ENCODE measurements at places on chromosomes 3 and 15.

GRCh38 chr3:17980863-17981262, 238.4 kb upstream of the TBC1D5 start:
- DNase-seq, result no peak

DNA sequence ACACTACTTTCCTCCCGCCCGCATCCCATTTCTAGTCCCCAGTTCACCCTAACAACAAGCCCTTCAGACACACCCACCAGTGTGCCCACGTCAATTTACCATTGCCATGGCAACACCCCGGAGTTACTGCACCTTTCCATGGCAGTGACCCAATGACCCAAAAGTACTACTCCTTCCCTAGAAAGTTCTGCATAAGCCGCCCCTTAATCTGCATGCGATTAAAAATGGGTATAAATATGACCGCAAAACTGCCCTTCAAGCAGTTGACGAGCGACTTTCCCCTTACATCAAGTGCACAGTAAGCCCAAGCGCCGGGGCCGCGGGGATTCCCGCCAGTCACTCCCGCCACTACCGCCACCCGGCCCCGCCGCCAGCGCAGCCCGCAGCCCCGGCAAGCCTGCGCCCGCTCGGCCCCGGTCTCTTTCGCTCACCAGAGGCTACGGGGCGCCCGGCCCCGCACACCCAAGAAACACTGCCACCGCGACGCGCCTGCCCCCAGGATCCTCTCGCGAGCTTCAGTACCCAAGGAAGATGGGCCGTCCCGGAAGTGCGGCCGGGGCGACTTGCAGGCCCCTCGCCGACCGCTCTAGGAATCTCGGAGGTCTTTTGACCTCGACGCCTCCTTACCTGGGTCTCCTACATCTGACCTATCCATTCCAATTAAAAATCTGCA, 27.2 kb upstream of the ZNF502 start:
- DNase-seq, result peak; percentile 66

GRCh38 chr3:29370476-29371420, 89.9 kb downstream of the RBMS3 start:
- DNase-seq, result no peak

DNA sequence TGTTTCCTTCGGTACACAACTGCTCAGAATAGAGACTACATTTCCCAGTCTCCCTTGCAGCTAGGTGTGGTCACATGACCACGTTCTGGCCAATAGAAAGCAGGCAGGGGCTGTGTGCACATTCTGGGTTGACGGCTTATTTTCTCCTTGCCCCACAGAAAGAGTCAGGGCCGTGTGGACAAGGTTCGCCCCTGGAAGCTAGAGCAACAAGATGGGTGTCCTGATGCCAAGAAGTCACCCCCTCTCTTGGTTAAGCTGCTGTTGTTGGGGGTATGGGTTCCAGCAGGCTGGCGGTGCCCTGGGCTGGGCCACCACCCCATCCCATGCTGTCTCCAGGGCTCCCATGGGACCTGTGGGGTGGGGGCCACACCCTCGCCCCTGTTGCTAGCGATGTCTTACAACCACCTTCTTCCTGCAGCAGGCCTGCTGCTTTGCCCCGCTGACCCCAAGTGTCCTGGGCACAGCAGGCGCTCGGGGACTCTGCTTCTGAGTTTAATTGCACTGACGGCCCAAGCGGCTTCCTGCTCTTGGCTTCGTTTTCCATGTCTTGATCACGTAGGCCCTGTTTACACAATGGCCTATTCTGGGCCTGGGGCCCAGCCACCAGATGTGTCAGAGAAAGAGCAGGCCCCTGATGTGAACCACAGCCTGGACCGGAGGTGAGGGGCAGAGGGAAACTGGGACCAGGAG, 24.9 kb downstream of the ABTB1 start:
- DNase-seq, result peak; percentile 77

- DNase-seq, result no peak
Measured at GRCh38 chr3:195154111-195154791, 116.7 kb downstream of the XXYLT1 start.

GRCh38 chr3:127711896-127712295, 39.1 kb downstream of the ABTB1 start:
- DNase-seq, result no peak

DNA sequence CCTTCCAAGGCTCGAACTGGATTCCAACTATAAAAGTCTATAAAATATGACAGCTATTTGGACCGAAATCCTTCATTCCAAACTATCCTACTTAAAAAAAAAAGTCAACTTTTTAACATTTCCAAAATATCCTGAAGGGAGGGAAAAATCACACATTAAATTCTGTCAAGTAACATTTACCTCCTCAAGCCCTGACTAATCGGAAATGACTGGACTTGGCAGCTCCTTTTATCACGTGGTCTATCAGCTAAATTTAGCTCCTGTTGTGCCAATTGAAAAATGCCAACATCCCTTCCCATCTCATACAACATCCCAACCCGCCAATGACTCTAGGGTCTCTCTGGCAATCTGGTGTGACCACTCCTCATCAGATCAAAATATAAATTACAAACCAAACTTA, 297.9 kb downstream of the FHIT start:
- peak; percentile 22 for DNase-seq

DNA sequence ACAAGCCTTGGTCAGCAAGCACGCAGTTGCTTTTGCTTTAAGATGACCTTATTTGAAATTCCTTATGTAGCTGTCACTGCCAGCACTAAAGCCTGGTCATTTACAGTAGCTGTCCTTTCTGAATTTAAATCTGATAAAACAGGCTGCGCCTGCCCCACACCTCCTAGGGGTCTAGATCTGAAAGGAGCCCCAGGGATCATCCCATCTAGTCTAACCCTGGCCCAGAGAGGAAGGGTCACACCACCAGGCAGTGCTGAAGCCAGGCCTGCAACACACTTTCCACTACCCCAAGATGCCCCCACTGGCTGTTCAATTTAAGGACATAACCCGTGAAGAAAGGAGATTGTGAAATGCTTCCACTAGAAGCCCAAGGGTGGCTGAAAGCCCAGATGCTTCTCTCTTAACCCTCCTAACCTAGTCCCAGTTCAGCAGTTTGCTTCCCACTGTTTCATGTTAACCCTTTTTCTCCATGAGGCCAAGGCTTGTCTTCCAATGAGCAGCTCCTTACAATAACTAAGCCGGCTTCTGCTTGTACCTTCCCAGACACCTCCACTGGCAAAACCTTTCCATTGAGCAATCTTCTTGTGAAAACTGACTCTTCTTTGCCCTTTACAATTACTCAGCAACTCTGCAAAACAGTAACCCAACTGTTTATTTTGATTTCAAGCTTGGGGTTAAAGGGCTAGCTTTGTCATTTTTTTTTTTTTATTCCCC, 198.9 kb upstream of the LPP start:
- peak; percentile 34 for DNase-seq

- DNase-seq, result no peak
Measured at GRCh38 chr3:159953325-159954085, 35.1 kb upstream of the IL12A start.

DNA sequence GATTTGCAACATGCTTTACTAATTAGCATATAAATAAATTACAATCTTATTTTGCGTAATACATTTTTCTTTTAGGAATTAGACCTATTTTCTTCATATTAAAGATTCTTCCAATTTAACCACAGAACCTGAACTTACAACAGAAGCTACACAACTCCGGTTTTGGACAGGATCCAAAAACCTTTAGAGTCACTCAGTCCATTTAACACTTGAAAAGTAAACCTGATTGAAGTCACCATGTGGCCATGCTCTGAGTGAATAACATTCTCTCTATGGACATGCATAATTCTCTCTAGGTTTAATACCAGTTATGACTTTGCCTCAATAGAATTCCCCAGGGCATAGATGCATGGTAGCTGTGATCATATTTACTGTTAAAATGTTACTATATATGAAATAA, 751.0 kb downstream of the VGLL3 start:
- no peak for DNase-seq

DNA sequence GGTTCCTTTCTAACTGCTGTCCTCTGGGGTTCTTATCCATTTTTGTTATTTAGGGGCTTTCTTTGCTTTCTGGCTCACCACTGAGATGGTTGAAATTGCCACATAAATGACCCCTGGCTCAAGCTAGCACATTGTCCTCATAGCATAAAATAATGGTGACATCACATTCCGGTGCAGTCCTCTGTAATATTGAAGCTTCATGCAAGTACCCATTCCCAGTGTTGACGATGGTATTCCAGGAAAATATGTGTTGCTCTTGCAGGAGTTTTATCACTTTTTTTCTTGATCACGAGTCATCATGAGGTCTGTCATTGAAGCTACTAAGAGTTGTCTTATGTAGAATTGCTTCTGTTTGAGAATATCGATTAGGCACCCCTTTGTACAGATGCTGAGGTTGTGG, 56.1 kb downstream of the CRTC3 start:
- DNase-seq, result peak; percentile 22

All from fibroblast of skin of left quadriceps (primary cell).